ENCODE measurements at places on chromosomes 6 and 20.

DNA sequence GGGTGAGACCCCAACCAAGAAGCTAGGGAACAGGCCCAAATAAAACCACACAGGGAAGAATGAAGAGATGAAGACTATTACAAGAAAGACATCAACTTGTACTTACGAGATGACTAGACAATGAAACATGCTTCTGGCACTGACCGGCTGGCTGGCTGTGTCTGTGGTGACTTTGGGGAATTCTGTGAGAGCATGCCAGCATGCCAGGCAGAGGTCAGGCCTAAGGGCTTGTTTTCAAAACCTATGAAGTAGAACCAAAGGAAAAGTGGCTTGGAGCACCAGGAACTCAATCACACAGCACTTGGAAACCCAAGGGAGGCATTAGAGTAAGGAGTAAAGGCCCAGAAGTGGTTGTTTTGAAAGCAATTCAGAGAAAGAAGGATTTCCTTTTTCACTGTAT, 28.4 kb upstream of the GSTA3 start:
- no peak for DNase-seq

DNA sequence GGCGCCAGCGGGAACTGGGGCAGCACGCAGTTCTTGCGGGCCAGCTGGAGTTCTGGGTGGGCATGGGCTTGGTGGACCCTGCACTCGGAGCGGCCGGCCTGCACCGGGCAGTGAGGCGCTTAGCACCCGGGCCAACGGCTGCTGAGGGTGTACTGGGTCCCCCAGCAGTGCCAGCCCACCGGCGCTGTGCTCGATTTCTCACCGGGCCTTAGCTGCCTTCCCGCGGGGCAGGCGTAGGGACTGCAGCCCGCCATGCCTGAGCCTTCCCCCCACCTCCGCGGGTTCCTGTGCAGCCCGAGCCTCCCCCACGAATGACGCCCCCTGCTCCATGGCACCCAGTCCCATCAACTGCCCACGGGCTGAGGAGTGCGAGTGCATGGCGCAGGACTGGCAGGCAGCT, 168.8 kb downstream of the CD24 start:
- no peak for DNase-seq

DNA sequence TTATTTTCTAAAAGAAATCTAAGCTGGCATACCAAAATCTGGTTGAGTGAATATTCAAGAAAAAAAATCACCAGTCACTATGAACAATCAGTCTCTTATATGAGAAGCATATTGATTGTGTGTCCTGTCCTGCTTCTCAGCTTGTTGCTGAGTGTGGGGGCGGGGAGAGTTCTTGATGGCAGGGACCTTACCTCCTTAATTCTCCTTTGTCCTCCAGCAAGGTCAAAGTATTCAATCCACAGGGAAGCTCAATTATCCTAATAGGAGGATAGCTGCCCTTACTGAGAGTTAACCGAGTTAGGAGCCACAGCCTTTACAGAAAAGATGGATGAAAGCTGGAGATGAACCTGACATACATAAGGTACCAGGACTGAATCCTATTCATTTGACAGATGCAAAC, 154.0 kb downstream of the LY86 start:
- DNase-seq: no peak

DNA sequence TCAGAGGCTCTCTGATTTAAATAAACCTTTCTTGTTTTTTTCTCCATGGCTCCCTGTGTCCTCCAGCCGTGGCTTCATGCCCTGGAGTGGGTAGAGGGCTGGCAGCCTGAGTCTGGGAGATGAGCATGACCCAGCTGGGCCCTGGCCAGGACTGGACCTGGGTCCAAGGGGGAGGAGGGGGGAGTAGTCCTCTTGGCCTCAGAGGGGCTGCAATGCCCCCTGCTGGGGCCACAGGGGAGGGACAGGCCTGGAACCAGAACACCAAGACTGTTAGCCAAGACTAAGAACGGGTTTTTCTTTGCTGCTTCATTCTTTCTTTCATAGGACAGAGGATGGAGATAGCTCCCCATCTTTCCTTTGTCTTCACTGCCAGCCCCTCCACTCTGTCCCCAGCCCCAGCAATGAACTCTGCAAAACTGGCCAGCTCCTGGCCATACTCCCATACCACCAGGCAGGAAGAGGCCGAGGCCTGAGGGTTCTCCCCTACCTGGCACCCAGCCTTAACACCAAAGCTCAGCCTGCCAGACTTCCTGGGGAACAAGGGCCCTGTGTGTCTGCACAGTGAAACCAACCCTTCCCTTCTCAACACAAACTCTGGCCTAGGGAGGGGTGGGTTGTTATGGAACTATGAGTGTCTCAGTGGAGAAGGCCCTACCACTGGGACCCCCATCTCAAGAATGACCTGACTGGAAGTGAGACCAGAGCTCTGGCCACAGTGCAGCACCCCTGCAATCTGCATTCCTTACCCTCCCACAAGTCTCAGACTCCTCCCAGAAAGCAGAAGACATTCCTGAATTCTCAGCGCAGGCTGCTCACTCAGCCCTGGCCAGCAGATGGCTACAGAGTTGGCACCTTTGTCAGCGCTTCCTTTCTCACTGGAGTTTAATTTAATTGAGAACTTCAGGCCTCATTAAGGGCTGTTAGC, 11.0 kb downstream of the SLC29A1 start:
- DNase-seq: no peak

DNA sequence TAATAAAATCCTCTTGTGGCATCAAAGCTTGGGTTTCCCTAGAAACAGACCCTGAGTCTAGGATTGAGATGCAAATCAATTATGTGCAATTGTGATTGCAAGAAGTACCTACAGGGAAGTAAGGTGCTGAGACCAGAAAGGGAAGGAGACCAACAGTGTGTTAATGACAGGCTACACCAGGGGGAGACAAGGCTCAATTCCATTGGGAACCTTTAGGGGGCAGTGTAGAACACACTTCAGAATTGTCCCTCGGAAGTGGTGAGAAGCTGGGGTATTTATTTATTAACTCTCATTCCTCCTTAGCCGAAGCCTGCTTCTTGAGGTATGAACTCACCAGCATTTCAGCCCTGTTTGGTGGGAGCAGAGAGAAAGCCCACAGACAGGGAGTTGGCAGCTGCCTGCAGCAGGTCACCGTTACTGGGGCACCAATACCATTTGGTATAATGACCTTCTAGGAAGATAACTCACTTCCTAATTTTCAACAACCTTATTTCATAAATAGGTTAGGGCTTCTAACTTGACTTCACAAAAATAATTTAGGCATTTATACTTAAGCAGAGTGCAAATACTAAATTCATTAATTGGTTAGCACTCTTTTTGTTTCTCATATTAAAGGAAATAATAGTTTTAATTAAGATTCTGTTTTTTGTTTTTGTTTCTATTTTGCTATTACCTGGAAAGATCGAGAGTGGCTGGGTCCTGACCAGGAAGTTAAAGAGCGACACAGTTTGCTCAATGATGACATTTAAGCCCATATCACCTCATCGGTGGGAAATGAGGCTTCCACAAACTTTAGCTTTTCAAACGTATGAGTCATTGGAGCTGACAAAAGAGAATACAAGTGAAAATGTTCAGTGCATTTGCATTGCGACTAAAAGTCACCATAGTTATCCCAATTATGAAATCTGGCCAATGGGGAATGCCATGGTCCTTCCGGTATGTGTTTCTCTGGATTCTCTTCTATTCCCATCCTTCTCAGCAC, 94.8 kb downstream of the BTBD3 start:
- DNase-seq: no peak

DNA sequence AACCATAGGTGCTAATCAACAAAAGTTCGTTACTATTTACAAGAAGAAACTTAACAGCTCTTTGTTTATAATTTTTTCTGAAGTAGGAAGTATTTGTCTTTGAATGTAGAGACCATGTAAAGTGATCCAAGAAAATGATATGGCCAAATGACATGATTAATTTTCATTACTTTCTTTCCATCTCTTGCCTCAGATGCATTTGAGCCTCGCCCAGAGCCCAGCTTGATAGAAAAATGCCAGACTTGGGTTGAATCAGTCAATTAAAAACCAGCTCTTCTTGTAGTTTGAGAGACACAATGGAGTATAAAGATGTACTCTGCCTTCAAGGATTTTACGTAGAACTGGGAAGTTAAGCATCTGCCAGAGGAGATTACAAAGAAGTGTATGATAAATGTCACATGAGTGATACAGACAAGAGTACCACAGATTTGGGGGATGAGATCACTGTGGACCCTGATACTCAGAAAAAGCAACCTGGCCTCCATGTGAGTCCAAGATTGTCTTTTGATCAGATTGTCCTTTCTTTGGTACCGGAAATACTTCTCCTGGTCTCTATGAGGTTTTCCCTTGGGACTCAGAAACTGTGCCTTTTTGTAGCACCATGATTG, 92.5 kb upstream of the SUPT3H start:
- DNase-seq: no peak

- no peak for DNase-seq
Measured at GRCh38 chr6:53532942-53533341, 12.0 kb downstream of the GCLC start.

DNA sequence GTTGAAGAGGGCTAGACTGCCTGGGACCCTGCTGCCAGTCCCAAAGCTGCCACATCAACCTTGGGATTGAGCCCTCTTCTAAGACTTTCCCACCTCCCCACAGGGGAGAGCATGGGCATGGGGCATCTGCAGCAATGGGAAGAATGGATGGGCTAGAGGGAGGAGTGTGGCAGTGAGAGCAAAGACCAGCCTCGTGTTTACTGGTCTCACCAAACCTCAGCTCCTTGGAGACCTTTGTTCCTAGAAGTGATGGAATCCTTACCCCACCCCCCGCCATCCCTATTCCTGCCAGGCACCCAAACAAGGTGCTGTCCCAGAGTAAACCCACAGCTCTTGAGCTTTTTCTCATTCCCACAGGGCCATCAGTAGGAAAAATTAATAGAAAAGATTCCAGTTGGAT, 20.0 kb upstream of the ARMC12 start:
- DNase-seq: no peak

All from stimulated activated CD8-positive, alpha-beta memory T cell treated with anti-CD3 and anti-CD28 coated beads, Interleukin-4, amount 100 ng/mL, for 1 hour (primary cell).